ENCODE measurements at places on chromosomes 4 and X.

DNA sequence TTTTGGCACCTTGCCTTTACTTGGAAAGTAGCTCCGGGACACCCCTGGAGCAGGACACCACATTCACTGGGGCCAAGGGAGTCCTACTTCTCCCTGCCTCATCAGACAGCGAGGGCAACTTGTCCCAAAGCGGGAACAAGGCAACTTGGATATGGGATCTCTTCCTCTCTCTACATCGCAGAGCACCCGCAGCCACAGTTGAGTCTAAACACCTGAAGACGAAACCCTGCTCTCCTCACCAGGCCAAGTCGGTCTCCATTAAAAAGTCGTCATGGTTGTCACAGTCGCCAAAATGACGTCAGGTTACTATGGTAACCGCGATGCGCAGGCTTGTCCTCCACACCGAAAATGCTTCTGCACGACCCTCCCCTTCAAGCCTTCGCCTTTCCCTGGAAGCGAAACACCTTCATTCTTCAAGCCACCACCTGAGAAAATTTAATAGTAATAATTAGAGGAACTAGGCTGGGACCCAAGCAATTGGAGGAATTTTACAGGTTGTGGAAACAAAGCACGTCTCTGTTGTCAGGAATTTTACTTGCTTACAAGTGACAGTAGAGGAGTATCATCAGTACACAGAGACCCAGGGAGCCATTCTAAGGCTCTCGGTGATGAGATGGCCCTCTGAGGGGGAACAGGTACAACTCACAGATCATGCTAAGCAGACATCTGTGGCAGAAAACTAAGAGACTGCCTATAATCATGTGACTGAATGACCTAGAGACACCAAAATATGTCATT is 30.5 kb upstream of the TCEAL4 start:
- no peak for DNase-seq

- DNase-seq: no peak
Measured at GRCh38 chr4:182018691-182019090, 224.5 kb upstream of the TENM3 start.

DNA sequence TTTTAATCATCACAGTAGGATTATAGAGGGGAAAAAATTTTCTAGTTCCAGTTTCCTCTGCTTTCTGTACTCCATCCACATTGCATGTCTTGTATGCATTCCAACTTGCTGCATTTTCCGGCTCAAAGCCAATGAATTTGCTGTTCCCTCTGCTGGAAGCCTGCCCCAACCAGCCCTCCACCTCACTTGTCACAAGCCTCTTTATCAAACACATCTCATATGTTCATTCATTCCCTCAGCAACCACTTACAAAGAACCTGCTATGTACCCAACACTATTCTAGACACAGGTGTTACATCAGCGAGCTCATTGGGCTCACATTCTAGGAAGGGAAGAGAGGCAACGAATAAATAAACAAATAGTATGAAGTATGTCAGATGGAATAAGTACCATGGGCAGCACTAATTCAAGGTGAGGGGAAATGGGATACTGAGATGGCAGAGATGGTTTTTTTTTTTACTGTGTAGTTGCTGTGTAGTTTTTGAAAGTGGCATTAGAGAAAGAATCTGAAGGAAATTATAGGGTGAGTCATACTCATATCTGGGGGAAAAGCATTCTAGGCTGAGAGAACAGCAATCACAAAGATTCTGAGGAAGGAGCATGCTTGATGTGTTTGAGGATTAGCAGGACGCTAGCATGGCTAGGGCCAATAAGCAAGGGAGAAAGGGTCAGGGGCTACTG is 332.5 kb downstream of the PDGFC start:
- no peak for DNase-seq

DNA sequence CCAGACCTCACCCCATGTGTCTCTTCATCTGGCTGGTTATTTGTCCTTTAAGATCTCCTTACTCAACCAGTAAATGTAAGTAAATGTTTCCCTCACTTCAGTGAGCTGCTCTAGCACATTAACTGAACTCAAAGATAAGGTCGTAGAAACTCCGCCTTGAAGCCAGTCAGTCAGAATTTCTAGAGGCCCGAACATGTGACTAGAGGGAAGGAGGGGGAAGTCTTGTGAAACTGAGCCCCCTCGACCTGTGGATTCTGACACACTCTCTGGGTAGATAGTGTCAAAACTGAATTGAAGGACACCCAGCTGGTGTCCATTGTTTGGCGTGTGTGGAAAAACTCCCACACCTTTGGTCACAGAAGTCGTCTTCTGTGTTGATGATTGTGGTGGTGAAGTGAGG is 933.9 kb downstream of the ADGRL3 start:
- no peak for DNase-seq

- DNase-seq: no peak
Measured at GRCh38 chrX:57905141-57905540, 5.1 kb downstream of the ZXDA start.

- DNase-seq: no peak
Measured at GRCh38 chr4:6620891-6621555, 19.5 kb upstream of the MRFAP1 start.

GRCh38 chrX:142680038-142680437 is 345.7 kb upstream of the SPANXN4 start:
- no peak for DNase-seq

DNA sequence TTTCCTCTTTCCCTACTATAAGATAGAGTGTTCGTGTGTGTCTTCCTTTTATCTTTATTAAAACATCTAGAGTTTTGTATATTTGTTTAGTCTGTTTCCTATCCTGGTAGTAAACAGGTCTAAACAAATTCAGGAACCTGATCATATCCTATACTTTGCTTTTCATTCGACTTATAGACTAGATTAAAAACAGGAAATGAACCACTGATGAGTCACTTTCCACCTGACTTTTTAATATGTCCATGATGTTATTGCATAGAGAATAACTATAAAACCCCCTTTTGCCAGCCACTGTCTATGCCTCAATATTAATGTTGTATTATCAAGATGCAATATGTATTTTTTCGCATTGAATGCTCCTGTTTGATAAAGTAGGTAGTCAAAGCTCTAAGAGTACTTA is 1794.0 kb downstream of the STIM2 start:
- no peak for DNase-seq

- DNase-seq: no peak
Measured at GRCh38 chr4:116752027-116752426, 333.3 kb downstream of the TRAM1L1 start.

- peak; percentile 29 for DNase-seq
Measured at GRCh38 chr4:92969650-92970379, 666.0 kb downstream of the GRID2 start.

DNA sequence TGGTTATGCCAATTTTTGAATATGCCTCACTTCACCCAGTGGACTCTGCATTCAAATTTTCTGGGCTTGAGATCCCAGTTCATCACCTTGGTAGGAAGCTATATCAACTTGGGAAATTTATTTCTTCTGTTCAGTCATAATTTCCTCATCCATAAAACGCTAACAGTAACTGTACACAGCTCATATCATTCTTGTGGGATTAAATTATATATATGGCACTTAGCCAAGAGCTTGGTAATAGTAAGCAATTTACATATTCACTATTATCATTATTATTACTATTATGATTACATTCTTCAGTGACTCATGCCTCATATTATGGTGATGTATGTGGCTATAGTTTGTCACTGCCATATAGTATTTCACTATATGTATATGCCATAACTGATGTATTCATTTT is 177.6 kb downstream of the CPE start:
- no peak for DNase-seq

Measured in AG09309 (cell line).